Effector CD4-positive, alpha-beta T cell (primary cell): ENCODE measurements at places on chromosomes 2 and 18.

- DNase-seq, result no peak
Measured at GRCh38 chr2:201984800-201985525, 48.7 kb upstream of the FZD7 start.

DNA sequence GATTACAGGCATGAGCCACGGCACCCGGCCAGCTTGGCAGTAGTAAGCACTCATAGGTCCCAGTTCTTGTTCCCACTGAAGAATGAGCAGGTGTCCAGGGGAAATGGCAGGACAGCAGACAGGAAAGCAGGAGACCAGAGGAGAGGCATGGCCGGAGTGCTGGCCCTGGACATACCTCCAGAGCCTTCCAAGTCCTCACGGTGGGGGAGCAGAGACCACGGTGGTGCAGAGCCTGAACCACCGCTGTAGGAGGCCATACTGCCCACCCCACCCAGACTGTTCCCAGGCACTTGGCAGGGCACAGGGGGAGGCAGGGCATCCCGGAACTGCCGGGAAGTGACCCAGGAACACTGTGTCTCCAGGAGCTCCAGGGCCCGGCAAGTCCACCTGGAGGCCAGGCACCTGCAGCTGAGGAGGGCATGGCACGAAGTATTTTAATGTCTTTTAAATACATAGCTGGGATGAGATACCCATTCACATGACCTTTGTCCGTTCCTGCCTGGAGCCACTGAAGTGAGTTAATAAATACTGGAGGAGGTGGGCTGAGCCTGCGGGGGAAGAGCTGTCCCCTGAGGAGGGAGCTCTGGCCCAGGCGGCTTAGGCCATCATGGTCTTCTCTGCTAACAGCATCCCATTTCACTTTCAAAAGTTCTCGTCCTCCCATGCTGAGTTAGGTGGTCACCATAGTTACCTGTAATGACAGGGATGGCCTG is 49.7 kb upstream of the TFCP2L1 start:
- no peak for DNase-seq

DNA sequence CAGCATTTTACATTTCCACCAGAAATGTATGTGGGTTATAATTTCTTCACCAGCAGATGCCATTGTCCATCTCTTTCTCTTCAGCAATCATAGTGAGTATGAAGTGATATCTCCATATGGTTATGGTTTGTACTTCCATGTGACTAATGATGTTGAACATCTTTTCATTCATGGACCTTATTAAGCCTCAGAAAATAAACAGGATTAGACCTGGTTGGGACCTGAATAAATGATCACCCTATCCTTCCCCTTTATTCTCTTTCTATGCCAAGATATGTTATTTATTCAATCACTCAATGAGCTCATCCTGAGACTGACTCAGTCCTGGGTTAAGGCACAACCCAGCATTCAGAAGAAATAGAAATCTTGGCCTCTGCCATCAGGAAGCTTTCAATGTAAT is 86.6 kb downstream of the ANTXR1 start:
- DNase-seq, result no peak

- no peak for DNase-seq
Measured at GRCh38 chr2:173205375-173205774, 129.7 kb downstream of the MAP3K20 start.

GRCh38 chr2:198309673-198310280 is 505.4 kb downstream of the PLCL1 start:
- DNase-seq, result peak; percentile 43

GRCh38 chr2:221245045-221245444 is 327.1 kb downstream of the EPHA4 start:
- no peak for DNase-seq

- no peak for DNase-seq
Measured at GRCh38 chr2:192957425-192957824, 762.7 kb upstream of the TMEFF2 start.

- no peak for DNase-seq
Measured at GRCh38 chr2:207149249-207150213, 16.2 kb downstream of the KLF7 start.

GRCh38 chr2:68925295-68925896 is 27.3 kb downstream of the GKN2 start:
- DNase-seq, result peak; percentile 52

GRCh38 chr2:142572346-142573132 is 304.9 kb upstream of the KYNU start:
- no peak for DNase-seq

GRCh38 chr2:97697252-97698235 is 15.8 kb upstream of the ZAP70 start:
- DNase-seq, result peak; percentile 95

DNA sequence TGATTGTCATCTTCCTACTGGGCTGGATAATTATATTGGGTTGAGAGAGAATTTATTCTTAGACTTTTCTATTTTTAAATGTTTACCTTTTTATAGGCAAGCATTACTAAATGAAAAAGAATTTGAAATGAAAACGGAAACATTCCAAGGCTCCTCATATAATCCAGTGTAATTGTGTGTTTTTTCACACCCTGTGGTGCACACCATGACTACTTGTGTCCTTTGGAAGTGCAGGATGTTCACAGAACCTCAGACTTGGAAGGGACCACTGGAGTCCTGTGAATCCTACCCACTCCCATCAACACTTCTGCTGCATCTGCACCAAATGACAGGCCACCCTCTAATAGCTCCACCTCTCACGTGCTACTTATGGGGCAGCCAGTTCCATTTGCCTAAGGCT is 48.0 kb downstream of the NAT8 start:
- DNase-seq, result no peak

DNA sequence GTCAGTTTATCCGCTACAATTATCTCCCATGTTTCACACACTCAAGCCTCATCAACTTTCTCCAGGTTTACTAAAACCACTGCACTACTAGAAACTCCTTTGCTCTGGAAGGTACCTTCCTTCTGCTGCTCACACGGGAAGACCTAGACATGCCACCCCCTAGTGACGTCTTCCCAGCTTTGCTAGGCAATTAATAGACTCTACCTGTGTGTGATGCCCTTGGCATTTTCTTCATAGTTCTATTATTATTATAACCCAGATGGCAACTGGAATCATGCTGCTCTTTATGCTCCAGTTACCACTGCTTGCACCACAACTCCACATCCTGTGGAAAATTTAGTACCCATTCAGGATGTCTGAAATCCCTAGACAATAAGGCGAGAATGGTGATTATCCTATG is 42.4 kb downstream of the CACNB4 start:
- no peak for DNase-seq

DNA sequence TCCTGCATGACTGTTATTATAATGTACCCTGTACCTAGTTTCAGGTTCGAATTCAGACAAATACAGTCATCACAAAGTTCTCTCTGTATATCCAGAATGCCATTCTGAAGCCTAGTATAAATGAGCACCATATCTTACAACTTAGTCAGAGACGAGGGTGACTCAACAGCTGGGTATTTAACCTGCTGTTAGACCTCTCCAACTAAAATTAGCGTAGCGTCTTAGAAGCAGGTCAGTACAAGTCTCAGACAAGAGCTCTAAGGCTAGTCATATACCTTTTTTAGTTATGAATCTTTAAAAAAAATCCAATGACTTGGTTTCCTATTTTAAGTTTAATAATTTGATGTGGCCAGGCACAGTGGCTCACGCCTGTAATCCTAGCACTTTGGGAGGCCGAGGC is 74.1 kb downstream of the CABYR start:
- no peak for DNase-seq

GRCh38 chr2:120749506-120750431 is 14.1 kb downstream of the GLI2 start:
- DNase-seq, result no peak

DNA sequence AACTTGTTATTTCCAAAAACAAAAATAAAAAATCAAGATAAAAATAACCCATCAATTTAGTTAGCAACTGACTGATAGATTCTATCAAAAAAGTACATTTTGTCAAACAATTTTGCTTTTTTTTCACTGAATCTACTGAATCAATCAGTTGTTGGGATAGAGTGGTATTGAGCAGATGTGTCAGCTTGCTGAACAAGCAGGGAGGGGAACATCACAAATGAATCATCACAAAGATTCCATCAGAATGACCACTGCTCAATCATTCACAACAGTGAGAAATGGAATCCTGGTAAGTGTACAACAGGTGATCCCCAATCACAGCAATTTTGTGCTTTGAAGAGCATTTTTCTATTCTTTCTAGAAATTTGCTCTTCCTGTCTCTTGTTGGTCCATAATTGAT is 12.3 kb upstream of the SLC14A2 start:
- DNase-seq, result no peak

GRCh38 chr18:39801848-39802247 is 2153.2 kb upstream of the PIK3C3 start:
- DNase-seq, result no peak

DNA sequence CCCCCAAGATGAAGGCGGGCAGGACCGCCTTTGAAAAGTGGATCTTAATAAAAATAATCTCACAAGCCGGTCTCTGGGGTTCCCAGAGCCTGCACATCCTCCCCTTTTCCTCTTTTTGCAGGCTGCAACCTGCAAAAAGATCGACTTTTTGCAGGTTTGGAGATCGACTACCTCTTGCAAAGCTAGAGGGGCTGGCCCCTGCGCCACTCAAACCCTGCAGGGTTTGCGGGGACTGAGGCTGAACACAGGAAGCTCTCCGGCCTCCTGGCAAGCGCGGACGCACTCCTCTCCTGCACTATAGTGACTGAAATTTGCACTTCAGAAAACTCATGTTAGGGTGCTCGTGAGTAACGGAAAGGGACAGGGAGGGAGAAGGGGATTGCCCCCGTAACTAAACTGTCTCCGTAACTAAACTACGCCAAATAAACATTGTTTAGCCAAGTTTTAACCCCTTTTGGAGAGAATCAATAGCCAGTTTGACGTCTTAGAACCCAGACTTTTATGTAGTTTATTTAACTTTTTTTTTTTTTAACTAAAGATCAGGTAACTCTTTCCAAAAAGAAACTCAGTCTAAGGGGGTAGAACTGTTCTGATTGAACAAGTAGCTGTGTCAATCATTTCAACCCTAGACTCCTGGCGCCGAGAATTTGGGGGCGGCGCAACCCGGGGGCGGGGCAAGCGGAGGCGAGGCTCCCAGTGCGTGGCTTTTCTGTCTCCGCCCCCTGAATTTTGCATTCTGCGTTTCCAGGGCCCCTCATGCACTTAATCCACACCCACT is 2.5 kb downstream of the IGFBP5 start:
- DNase-seq, result no peak

DNA sequence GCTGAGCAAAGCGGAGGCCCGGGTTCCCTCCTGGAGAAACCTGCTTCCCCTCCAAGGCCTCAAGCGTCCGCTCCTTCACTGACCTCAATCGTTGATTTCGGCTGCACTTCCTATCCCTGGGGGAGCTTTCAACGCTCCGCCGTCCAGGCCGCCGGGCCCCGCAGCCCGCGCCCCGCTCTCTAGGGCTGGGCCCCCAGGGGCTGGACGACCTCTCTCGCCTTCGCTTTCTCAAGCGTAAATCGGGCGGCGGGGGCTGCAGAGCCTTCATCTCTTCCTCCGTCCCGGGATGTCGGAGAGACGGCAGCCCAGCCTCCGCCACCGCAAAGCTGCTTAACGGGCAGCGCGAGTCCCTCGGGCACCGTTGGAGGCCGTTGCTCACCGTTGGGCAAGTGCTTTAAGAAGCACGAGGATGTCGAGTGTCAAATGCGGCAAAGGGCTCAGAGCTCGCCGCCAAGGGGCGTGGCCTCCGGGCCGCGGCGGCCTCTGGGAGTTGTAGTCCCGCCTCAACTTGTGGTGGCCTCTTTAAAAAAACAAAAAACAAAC is 8.5 kb downstream of the HES6 start:
- peak; percentile 72 for DNase-seq

DNA sequence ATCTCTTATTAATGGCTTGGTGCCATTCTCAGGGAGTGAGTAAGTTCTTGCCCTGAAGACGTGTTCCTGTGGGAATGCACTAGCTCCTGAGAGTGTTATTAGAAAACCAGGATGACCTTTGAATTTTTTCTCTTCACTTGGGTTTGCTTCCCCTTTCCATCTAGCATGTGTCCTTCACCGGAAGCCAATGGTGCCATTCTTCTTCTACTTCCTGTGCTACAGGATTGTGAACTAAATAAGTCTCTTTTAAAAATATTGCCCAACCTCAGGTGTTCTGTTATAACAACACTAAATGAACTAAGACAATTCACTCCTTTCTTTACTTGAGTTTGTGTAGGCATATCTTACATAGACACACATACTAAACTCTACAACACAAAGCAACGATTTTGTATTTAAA is 447.0 kb downstream of the SOX11 start:
- no peak for DNase-seq

DNA sequence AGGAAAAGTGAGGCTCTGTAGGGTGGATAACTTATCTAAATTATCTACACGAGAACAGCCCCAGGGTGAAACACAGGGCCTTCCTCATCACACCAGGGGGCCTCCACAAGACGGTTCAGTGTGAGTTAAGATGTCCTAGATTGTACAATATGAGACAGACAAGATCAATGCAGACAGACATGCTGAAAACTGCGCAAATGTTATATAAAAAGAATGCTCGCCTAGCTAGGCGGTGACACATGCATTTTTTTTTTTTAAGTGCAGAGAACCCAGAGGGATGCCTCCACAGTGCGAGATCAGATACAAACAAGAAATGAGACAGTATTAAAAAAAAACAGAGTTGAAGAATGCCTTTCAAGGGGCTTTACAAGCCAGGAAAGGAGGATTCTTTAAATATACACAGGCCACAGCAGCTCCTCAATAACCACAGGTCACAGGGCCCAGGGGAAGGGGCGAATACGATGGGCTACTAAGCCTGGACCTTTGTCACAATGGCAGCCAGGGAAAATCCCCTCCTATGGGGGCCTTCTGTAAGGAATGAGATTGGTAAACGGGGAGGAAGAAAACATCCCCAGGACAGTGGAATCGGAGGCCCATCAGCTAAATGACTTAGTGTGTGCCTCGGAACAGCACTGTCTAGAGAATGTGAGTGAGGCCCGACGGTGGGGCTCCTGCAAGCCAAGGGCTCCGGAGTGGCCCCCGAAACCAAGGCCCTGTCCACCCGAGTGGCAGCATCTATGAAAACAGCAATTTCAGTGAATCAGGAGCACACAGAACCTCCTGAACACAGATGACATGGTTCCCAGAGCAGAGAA is 48.9 kb downstream of the ADCY3 start:
- DNase-seq, result no peak

- DNase-seq, result no peak
Measured at GRCh38 chr2:134716721-134717243, 2.0 kb downstream of the TMEM163 start.

GRCh38 chr2:221553333-221553732 is 18.8 kb downstream of the EPHA4 start:
- DNase-seq, result no peak

DNA sequence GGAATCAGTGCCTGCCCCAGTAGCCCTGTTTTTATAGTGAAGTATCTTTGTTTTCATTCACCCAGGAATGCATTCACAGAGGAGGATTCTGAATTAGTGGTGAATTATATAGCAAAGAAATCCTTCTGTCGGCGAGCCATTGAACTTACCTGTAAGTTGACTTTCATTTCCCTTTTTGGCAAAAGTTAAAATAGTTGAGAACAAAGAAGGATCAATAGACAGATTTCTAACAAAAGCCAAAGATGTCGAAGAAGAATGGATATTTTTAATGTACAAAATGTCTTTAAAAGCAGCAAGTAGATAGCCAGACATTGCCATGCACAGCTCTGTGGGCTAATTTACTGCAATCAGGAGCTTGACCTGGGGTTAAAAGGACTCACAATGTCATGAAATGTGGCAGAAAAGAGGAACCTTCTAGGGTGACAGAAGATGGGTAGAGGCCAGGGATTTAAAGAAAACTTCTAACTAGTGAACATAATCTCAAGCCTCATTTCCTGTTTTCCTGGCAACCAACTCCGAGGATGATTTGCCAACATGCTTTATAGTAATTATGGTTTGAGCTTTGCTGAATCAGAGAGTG is 53.8 kb upstream of the TMEM87B start:
- no peak for DNase-seq

GRCh38 chr2:217836901-217837491 is 165.8 kb downstream of the TNS1 start:
- DNase-seq, result no peak
